ENCODE measurements at places on chromosomes 6 and 20.

GRCh38 chr20:45433316-45433715, 17.4 kb downstream of the PIGT start:
- DNase-seq = peak; percentile 47

GRCh38 chr6:7073821-7074525, 33.8 kb upstream of the RREB1 start:
- no peak for DNase-seq

DNA sequence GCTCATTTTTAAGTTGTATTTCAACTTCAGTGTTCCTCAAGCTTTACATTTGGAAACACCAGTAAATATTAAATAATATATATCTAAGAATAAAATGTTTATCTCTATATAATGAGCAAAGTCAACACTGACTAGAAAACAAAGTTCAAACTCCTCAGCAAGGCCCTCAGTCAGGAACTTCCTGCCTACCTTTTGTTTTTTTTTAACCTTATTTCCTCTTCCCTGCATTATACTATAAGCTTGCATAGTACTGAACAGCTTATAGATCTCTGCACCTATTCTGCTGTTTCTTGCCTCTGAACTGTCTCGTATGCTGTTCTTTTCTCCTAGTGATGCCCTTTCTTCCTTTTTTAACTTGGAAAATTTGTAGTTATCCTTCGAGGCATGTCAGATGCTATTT, 29.6 kb downstream of the ADGB start:
- no peak for DNase-seq

GRCh38 chr6:108117427-108118358, 43.2 kb upstream of the OSTM1 start:
- no peak for DNase-seq

- DNase-seq = no peak
Measured at GRCh38 chr6:146968041-146968760, 236.0 kb upstream of the STXBP5 start.

- DNase-seq = no peak
Measured at GRCh38 chr6:47290124-47290834, 19.4 kb downstream of the TNFRSF21 start.

All from PC-9 (cell line).